ENCODE measurements at places on chromosomes 5 and 9. TPM values are rescaled to one million over a fixed set of nuclear protein-coding genes. Genes with fewer than 3 reads are reported as not detected.

Gene FOXD4
- 0.45 TPM for total RNA-seq

Gene LRRC19
- total RNA-seq, result not detected

- DNase-seq, result peak; percentile 54
Measured at GRCh38 chr5:180591311-180591887, at the start of gene SCGB3A1. TSS of gene SCGB3A1 (minus strand) at chr5:180591499. CDS start at chr5:180591462, 37 bp downstream.

Gene PDE6A
- total RNA-seq, result not detected

DNA sequence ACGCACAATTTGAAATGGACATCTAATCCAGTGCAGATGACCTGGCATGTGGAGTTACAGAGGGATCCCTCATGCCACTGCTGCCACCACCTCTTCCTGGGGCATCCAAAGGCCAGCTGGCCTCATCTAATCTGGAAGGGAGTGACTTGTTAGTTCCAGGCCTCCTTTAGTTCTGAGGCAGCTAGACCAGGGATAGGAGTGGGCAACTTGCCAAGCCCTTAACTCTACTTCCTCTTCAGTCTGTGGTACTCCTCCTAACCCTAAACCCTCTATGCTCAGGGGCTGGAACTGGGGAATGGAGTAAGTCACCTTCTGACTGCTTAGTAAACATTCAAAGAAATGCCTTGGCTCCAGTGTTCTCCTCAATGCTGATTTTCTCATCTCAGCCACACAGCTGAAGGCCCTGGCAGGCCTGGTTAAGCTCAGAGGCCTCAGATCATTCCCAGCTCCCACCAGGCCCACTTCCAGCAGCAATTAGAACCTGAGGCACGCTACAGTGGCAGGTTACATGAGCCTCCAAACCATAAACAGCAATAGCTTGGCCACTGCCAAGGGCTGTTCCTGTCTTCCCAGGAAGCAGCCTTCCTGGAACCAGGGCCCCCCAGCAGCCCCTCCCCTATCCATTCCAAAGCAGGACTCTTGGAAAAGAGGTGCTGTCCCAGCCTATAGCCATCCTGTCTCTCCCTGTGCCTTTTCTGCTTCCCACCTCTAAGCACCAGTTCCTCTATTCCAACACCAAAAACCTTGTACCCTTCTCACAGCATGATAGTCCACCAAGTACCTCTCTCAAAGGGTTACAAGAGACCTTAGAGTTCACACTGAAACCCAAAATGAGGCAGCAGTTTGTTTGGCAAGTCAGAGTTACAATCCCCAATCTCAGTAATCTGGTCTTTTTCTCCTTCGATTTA lies 2.0 kb downstream of the EIF4EBP3 start:
- no peak for DNase-seq

All from sciatic nerve (tissue), 2 donors.